Activated CD4-positive, alpha-beta T cell treated with anti-CD3 and anti-CD28 coated beads, Interleukin-2, Interleukin-6, amounts not matched to agents 100 ng/mL and 50 ng/mL, durations not matched to agents 16 hours and 8 hours (primary cell): ENCODE measurements at places on chromosomes 1 and 21.

DNA sequence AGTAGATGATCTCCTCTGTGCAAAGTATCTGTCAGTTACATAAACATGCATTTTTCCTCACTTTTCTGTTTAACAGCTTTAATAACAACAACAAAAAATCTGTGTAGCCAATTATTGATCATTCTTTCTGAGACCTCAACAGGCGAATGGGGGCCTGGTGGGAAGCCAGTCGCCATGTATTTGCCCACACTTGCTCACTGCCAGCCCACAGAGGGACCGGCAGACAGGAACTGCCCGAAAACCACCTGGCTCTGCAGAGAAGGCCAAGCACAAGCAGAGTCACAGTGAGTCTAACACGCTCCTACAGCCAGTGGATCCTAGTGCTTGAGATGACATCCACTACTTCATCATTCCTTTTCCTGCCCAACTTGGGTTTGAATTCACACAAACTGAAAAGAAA, 56.1 kb downstream of the NPHP4 start:
- no peak for DNase-seq

DNA sequence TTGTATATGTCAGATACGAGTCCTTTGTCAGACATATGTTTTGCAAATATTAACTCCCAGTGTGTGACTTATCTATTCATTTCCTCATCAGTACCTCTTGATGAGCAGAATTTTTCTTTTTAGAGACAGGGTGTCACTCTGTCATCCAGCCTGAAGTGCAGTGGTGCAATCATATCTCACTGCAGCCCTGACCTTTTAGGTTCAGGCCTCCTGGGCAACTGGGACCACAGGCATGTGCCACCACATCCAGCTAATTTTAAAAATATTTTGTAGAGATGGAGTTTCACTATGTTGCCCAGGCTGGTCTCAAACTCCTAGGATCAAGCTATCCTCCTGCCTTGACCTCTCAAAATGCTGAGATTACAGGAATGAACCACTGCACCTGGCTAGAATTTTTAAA, 93.0 kb downstream of the HLCS start:
- DNase-seq: no peak

DNA sequence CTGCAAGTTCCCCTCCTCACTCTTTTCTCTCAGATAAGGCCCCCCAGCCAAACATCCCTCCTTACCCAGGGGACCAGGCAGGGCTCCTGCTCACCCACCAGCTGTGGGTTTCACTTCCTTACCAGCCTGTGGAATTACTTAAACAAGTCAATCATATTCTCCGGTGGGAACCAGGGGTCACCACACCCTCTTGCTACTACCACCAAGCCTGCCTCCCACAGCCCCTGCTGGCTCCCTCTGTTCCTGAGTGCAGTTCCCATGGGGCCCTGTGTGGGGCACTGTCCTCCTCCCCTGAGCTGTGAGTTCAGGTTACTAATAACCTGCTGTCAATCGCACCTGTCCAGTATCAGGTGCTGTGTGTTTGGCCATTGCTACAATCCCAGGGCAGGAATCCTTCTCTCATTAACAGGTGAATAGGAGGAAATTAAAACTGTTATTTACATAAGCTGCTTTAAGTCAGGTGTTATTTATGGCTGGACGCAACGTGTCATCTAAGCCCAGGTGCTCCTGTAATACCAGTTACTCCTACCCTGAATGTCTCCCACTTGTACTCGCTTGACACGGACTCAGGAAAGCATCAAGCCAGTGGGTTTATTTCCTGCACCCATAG, 53.1 kb upstream of the LBR start:
- DNase-seq: peak; percentile 49

DNA sequence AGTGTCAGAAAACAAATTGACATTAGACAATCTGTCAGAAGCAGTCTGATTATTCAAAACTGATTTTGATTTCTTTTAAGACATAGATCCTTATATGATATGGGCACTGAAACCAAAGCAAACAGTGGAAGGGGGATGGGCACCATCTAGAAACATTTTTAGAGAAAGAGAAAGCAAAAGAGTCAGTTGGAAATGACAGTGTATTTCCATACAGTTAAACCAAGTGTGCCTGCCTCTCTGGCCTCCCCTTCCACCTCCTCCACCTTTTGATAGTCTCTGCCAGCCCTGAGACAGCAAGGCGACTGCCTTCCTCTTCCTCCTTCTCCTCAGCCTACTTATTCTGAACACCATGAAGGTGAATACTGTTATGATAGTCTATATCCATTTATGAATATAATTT, 949.7 kb downstream of the AMY1C start:
- no peak for DNase-seq

GRCh38 chr1:19445417-19446342, 39.7 kb downstream of the CAPZB start:
- DNase-seq: no peak

GRCh38 chr1:103326595-103326994, 198.9 kb upstream of the RNPC3 start:
- no peak for DNase-seq

GRCh38 chr1:97382206-97382605, 538.6 kb downstream of the DPYD start:
- no peak for DNase-seq

DNA sequence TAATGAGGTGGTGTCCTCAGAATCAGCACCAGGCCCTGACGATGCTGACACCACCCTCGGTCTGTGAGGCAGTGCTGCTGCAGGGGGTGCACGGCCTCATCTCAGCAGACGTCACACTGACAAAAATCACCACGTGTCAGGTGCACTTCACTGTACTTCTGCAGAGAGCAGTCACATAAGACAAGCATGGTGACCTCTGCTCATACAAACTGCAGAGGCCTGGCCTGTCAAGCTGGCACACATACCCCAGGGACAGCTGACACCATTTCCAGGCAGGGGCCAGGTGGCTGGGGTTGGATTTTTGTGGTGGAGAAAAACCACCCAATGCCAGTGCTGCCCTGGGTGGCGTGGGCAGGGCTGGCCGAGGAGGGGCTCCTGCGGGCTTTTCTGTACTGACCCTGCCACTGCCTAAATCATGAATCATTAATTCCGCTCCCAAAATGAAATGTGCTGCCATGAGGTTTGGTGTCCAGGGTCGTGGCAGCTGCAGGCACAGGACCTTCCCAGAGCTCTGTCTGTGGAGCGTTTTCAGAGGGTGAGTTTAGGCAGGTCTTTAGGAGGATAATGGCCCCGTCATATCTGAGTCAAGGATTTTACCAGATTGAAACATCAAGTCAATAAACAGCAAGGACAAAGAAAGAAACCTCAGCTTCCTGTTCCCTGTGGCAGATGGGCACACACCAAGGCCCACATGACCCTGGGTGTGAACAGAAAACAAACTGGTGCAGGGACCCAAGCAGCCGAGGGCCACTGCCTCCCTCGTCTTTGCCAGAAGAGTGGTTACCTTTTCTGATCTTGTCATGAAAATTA, 33.4 kb upstream of the GPR153 start:
- no peak for DNase-seq

DNA sequence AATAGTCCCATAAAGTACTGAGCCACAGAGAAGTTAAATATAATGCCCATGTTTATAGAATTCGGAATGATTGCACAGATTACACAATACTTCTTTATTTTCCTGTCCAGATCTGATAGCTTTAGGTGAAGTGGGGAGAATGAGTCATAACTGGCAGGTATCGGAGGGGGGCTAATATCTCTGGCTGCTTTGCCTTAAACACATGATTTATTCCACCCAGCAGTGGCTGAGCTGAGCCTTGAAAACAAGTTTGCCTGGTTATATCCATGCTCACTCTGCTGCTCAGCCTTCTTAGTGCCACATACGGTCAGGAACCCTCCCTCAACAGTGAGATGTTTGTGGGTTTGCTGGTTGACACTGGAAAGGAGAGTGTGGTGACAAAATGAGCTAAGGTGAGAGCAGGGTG, 119.7 kb upstream of the ZNF648 start:
- no peak for DNase-seq

- DNase-seq: no peak
These were observed 2135.4 kb downstream of the MRPL39 start for GRCh38 chr21:23471877-23472276.

- peak; percentile 72 for DNase-seq
These were observed 58.8 kb upstream of the SPATA6 start for GRCh38 chr1:48530727-48531351.

GRCh38 chr1:218357211-218357892, 12.2 kb downstream of the TGFB2 start:
- DNase-seq: no peak

DNA sequence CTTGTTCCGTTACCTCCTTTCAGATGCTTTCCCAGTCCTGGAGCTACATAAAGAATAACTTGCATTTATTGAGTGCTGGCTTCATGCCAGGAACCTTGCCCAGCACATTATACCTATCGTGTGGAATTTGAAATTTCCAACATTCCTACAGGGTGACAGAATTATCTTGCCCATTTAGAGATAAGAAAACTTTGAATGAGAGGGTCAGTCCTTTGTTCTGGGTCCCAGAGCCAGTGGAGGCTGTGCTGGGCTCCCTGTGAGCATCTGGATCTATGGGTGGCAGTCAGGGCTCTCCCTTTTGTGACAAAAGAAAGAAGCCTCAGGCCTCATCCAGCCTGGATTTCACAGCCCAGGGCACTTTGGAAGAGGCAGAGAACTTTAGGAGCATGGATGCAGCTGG, 3.2 kb downstream of the GSTM4 start:
- DNase-seq: no peak

DNA sequence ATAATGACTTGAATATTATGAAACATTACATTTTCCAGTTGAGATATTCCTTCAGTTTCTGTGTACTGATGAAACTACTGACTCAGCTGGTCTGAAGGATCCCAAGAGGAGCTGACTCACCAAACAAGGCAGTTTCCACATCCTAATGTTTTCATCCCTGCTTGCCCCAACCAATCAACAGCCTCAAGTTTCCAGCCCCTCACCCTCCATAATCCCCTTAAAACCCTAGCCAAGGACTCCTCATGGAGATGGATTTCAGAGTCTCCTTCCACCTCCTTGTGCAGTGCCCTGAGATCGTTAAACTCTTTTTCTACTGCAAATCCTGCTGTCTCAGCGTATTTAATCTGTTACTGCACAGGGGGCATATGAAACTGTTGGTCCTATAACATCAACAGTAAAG, 83.1 kb upstream of the HAO2 start:
- no peak for DNase-seq

GRCh38 chr1:228378873-228379460, 27.7 kb downstream of the TRIM11 start:
- DNase-seq: no peak

DNA sequence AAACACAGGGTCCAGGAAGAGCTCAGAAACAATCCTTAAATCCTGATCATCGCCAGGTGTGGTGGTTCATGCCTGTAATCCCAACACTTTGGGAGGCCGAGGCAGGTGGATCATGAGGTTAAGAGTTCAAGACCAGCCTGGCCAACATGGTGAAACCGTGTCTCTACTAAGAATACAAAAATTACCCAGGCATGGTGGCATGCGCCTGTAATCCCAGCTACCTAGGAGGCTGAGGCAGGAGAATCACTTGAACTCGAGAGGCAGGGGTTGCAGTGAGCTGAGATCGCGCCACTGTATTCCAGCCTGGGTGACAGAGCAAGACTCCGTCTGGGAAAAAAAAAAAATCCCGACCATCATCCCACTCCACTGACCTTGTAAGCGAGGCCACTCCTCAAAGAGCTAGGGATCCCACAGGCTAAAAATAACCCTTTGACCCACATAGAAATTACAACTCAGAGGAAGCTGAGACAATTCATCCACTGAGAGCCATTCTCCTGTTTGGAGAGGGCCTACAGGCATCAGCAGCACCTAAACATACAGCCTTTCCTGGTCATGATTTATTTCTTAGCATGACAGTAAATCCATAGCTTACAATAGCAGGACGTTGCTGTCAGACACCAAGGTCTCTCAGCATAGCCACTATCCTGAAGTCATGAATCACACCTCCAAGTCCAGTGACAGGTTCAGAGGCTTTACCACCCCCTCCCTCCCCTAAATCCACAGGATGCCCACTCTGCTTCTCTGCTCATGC, 66.7 kb downstream of the TGFBR3 start:
- DNase-seq: no peak

- DNase-seq: no peak
These were observed 1.8 kb downstream of the RGL1 start for GRCh38 chr1:183806675-183807074.

GRCh38 chr1:197096137-197096536, 29.1 kb upstream of the F13B start:
- DNase-seq: no peak

- DNase-seq: no peak
These were observed 20.0 kb downstream of the HDAC1 start for GRCh38 chr1:32311709-32312393.

DNA sequence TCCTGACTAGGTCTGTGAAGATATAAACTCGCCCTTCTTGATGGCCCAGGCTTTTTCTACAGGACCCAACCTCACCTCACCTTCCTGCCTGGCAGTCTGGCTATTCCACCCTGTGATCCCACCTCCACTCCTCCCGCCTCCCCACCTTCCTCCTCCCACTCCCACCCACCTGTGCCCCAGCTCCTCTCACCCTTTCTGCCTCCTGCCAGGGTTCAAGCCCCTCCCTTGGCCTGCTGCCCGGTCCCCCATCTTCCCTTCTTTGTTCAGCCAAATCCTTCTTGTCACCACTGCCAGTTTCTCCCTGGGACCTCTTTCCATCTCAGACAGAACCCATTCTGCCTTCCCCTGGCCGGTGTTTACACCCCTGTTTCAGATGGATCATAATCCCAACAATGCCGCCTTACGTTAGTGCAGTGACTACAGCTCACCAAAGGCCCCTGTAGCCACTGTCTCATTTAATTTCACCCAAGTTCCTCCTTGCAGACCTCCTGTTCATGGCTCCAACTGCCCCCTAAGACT, 127.5 kb upstream of the EDN2 start:
- no peak for DNase-seq

- DNase-seq: no peak
These were observed 49.4 kb downstream of the C1orf198 start for GRCh38 chr1:230818901-230819300.

DNA sequence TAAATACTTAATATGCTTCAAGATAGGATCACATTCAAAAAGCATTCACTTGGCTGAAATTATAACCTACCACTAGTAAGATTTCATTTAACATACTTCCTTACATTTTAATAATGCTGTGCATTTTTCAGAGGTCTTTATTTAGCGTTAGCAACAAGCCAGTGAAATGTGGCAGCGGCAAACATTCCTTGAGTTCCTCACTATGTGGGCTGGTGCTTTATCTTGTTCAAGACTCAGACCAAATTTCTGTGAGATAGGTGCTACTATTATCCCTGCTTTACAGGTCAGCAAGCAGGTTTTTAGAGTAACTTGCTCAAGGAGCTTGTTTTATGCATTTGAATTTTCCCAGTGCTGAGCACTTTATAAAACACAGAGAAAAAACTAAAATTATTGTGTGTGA, 132.7 kb downstream of the PLPPR4 start:
- no peak for DNase-seq

DNA sequence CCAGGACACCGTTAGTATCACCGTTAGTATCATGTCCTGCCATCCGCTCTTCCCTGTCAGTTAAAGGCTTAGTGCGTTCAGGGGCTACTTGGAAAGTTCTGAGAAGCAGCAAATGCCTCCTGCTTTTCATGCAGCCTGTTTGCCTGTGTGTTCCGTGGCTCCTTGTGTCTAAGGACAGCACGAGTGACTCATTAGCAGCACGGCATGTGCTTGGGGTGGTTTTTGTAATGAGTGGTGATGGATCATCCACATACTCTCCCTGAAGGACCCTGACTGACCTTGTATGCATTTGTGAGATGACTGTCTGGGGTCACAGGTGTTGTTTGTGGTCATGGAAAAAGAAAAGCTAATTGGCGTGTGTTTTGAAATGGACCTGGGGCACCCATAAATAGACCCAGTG, 221.9 kb downstream of the PBX1 start:
- DNase-seq: no peak

- no peak for DNase-seq
These were observed 45.9 kb downstream of the SLC19A1 start for GRCh38 chr21:45496151-45496967.

GRCh38 chr1:159925719-159926078, 392 bp upstream of the TAGLN2 start:
- no peak for DNase-seq
